ENCODE measurements at places on chromosomes 4 and X.

GRCh38 chr4:11418610-11419009 lies 10.1 kb downstream of the HS3ST1 start:
- DNase-seq, result no peak

DNA sequence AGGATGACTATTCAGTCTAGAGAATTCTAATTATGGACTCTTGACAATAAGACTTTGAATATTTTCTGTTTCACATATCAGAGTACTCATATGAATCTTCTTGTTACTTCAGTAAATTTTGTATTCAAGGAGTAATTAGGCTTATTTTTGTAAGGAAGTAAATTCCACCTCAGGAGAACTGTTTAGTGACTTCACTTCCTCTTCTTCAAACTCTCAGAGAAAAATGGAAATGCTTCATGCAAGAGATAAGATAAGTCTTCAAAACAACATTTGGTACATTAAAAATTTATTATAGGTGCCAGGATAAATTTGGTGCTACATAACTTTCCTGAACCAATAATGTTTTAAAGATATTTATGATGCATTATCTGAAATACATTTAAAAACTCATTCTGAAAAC lies 1421.9 kb downstream of the PCDH7 start:
- no peak for DNase-seq

GRCh38 chr4:186762361-186762760 lies 38.7 kb upstream of the FAT1 start:
- DNase-seq, result no peak

GRCh38 chr4:1767061-1767769 lies 25.9 kb upstream of the FGFR3 start:
- no peak for DNase-seq

DNA sequence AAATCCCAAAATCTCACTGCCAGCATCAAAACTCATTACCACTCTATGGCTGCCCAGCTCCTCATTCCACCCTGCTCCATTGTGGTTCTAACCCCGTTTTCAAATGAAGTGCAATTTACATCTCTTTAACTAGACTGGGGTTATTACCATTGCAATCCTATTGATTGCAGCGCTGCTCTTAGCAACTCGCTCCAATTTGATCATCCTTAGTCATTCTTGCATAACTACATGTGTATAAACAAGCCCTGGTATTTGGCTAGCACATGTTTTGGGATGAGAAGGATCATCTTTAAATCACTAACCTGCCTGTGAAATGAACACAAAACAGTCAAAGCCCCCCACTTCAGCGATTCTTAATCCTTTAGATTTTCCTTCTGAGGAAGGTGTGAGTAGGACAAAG lies 340.1 kb upstream of the PPARGC1A start:
- DNase-seq, result no peak

DNA sequence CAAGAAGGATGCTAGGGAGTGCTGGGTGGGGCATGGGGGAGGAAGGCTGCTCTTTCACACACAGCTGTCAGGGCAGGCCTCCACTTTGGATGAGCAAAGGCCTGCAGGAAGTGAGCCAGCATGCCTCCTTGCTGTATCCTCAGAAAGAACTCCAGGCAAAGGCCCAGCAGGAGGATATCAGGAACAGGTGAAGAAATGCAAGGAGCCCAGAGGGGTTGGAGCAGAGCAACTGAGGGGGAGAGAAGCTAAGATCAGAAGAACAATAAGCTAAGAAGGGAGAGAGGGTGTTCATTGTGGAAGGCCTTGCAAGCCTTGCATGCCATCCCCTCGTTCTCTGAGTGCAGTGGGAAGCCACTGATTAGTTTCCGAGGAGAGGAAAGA lies 115.1 kb downstream of the CAMK2D start:
- no peak for DNase-seq

GRCh38 chrX:134715930-134716619 lies 57.8 kb upstream of the PLAC1 start:
- DNase-seq, result no peak

DNA sequence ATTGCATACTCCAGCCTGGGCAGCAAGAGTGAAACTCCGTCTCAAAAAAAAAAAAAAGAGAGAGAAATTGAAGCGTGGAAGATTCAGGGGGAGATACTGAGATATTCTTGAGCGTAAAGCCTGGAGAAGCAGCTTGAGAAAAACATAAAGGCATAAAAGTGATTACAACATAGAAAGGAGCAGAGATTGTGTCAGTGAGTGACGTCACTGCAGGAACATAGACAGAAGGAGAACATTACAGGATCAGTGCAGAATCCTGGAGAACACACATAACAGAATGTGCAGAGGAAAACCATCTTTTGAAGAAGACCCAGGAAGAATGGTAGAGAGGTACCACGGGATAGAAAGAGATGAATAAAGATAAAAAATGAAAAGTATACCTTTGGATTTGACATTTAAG lies 147.0 kb downstream of the APBB2 start:
- no peak for DNase-seq

DNA sequence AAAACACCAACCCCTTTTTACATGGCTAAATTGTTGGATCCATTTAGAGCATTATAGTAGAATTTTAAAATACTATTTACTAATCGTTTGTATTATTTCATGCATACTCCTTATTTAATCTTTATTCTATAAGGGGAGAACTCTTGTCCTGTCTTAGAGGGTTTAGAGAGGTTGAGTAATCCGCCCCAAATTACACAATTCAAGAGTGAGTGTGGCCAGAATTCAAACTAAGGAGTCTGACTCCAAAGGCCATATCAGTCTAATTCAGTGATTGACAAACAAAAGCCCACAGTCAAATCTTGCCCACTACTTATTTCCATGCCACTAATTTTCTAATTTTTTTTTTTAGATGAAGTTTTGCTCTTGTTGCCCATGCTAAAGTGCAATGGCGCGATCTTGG lies 33.7 kb upstream of the NEIL3 start:
- no peak for DNase-seq

DNA sequence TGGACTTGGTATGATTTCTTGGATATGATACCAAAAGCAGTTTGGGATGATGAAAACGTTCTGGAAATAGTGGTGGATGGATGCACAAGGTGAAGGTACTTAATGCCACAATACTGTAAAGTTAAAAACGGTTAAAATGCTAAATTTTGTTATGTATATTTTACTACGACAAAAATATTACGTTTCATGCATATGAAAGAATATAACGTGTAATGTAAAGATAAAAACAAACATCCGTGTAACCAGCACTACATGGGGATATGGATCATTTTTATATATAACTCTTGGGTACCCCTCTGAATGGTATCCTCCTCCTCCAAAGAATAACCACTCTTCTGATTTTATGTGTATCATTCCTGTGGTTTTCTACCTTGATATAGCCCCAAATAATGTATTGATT lies 862 bp upstream of the CENPU start:
- DNase-seq, result no peak

GRCh38 chr4:37765741-37766140 lies 60.7 kb upstream of the PGM2 start:
- DNase-seq, result no peak

GRCh38 chr4:104942990-104943743 lies 203.5 kb upstream of the TET2 start:
- DNase-seq, result peak; percentile 30
